ENCODE measurements at places on chromosomes 6 and 20. TPM values are rescaled to one million over a fixed set of nuclear protein-coding genes. Genes with fewer than 3 reads are reported as not detected.
A peak's percentile ranks its signal among the peaks of the same experiment; 100 is the strongest.

GINM1 gene
- 54.2 TPM for total RNA-seq

ELOVL5 gene
- 51.1 TPM for total RNA-seq

TPD52L2 gene
- total RNA-seq, result 119 TPM

PRSS35 gene
- total RNA-seq, result 0.40 TPM

MYH7B gene
- total RNA-seq, result 0.06 TPM

RAD21L1 gene
- 0.19 TPM for total RNA-seq

TTK gene
- total RNA-seq, result 69.5 TPM

TGM3 gene
- not detected for total RNA-seq

STX16 gene
- 21.5 TPM for total RNA-seq

UBE2J1 gene
- total RNA-seq, result 26.7 TPM

VNN1 gene
- 4.2 TPM for total RNA-seq

ISM1 gene
- total RNA-seq, result 0.11 TPM

CENPB gene
- 163 TPM for total RNA-seq

LAMP5 gene
- 1.0 TPM for total RNA-seq

GRCh38 chr6:132790450-132790849 lies 8.0 kb downstream of the SLC18B1 start:
- DNase-seq, result no peak

DNA sequence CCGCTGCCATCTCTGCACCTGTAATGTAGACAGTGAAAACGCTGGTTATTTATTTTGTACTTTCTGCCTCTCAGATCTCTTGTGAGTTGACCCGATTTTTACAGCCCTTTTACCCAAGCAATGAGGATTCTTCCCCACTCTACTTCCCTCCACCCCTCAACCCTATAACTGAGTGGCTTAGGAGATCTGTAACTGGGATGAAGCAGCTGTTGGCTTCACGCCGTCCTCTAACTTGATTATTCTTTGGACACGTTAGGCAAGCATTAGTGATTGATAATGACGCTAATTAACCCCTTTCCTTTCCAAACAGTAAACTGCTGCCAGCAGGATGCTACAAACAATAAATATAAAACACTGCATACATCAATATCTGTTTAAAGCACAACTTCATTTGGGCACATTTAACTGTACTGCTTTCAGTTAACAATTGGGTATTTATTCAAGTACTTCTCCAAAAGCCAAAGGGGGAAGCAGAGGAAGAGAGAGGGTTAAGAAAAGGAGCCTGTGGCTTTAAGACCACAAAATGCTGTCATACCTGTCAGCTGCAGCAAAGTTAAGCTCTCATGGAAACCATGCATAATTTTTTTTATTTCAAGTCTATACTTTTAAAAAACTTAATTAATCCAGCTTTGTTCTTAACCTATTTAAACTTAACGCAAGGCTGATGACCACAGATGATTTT lies 21.2 kb downstream of the TFAP2A start:
- no peak for DNase-seq

DNA sequence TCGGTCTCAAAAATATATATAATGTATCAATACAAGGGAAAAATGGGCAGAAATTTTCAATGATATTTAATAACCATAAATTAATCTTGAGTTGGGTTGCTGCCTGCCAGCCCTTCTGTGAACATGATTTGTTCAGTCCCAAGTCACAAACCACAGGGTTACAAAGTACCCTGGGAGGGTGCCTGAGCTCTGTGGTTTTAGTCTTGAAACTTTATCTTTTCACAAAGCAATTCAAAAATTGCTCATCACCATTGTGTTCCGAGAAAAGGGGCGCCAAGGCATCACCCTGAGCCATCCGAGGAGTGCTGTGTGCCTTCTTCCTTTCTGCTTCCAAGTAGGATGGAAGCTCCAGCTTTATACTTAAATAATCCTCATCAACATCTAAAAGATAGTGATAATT lies 141.6 kb upstream of the AKAP12 start:
- DNase-seq, result peak; percentile 72

DNA sequence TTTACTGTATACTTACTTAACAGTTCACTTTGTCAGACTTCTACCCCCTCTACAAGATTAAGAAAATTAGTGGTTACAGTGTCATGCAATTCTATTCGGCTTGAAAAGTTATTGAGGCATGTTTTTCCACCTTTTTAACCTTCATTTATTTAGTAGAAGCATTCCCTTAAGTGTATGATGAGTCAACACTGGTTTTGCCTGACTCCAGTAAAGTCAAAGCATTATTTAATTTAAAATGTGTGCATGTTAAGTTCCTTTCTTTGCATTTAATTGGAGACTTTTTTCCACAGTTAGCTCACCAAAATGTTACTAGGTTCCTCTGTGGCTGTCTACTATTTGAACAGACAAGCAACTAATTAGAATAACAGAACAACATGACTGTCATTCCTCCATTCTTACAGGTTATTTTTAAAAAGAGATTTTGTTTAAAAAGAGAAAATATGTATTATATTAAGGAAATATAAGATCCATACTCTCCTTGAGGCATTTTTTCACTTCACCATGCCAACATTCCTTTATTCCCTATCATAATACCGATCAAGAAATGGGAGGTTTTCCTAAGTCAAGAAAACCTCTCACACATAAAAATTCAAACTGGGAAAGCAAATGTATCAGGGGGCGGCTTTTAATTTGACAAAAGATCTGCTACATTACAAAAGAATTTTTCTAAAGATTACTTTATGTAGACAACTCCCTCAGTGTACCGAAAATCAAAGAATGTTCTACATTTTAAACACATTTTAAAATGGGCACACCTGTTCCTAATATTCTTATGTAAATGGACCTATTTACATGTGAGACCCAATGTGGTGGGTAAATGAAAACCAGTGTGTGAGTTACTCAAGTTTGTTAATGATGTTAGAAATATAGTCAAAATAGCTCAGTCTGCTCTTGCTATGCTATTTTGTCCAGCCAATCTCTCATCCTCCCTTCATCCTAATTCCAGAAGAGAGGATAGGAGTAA lies 361.2 kb downstream of the UTRN start:
- no peak for DNase-seq

- DNase-seq, result peak; percentile 31
These were observed 15.7 kb downstream of the SASH1 start for GRCh38 chr6:148358196-148358785.

DNA sequence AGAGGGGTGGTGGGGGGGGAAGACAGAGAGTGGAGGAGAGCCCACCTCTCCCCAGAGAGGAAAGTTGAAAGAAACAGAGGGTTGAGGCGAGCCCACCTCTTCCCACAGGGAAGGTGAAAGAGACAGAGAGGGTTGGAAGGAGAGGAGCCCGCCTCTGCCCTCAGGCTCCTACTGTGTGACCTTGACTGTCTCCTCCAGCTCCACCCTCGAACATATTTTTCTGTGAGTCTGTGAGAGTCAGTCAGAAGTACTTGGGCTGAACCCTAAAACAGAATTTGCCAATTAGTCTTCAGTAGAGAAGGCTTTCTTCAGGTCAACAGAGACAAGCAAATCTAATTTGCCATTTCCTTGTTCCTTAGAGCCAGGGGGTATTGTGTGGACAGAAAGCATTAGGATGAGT lies 153.7 kb upstream of the SNX9 start:
- no peak for DNase-seq

- no peak for DNase-seq
These were observed 370.2 kb upstream of the SASH1 start for GRCh38 chr6:147972448-147972847.

DNA sequence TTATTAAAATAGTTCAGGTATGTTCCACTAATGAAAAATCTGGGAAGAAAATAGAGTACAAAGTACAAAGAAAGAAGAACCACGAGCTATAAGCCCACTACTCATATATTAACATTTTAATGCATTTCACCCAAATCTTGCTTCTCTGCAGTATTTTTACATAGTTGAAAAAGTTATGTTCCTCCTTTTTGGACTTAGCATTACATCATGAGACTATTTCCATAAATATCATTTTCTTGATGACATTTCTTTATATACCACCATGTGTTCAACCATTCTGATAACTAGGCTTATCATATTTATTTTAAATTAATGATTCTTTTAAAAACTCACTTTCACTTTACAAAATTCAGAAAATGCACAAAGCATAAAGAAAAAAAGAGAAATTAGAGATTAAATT lies 3.0 kb downstream of the IPCEF1 start:
- no peak for DNase-seq

GRCh38 chr20:38620441-38620840 lies 18.8 kb downstream of the ARHGAP40 start:
- DNase-seq, result no peak

DNA sequence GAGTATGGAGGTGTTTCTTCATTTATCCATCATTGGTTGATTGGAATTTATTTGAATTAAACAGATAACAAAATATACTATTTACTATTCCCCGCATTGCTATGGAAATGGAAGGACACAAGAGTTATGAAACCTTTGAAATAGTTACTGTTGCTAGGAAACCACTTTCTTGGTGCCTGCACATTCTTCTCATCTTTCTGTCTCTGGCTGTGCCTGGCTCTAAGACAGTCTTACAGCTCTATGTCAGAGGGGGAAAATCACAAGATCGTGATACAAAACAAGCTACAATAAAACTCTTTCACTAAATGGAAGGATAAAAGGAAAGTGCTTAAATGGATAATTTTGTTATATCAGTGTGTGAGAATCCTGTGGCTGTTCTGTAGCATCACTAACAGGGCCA lies 453.0 kb downstream of the LMBRD1 start:
- no peak for DNase-seq

- DNase-seq, result peak; percentile 37
These were observed 258.5 kb downstream of the KHDC1L start for GRCh38 chr6:72966628-72967280.

DNA sequence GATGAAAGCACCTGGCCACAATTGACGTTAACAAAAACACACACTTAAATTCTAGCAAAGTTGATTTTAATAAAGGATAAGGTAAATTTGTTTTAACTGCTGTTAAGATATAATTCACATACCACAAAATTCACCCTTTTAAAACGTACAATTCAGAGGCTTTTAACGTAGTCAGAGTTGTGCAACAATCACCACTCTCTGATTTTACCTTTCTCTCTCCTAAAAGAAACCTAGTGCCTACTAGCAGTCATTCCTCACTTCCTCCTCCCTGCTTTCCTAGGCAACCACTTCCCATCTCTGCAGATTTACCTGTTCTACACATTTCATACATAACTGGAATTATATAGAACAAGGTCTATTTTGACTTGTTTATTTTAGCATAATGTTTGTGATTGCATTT lies 58.9 kb downstream of the PTPRK start:
- no peak for DNase-seq

DNA sequence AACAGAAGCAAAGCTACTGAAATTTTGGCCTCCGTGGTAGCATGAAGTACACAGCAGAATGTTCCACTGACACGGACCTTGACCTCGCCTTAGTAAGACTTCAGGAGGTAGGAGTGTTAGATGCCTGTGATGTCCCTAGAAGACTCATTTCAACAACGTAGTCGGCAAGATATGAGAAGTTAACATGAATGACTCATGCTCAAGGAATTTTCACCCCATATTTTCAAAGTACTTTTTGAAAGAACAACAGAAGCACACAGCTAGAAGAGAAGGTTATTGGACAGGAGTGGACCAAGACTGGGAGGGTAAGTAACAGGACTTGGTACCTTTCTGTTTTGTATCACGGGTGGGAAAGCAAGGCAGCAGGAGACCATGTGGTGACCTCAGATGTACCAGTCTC lies 78.0 kb downstream of the DZANK1 start:
- DNase-seq, result peak; percentile 81

DNA sequence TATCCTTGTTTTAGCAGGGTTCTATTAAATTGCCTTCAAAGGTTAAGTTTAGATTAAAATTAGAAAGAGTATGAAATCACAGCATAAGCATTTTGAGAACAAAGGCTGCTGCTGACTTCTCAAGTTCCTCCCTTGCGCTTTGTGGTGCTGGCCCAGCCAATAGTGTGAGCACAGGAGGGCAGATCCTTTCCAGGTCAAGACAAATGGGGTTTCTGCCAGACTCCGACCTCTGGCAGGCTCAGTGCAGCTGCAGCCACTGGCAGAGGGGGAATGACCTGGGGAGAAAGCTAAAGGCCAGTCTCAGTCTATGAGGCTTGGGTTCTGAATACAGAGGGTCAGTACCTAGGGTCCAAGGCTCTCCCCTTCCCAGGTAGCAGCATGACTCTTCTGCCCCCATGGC lies 27.0 kb downstream of the CLIC5 start:
- DNase-seq, result no peak

DNA sequence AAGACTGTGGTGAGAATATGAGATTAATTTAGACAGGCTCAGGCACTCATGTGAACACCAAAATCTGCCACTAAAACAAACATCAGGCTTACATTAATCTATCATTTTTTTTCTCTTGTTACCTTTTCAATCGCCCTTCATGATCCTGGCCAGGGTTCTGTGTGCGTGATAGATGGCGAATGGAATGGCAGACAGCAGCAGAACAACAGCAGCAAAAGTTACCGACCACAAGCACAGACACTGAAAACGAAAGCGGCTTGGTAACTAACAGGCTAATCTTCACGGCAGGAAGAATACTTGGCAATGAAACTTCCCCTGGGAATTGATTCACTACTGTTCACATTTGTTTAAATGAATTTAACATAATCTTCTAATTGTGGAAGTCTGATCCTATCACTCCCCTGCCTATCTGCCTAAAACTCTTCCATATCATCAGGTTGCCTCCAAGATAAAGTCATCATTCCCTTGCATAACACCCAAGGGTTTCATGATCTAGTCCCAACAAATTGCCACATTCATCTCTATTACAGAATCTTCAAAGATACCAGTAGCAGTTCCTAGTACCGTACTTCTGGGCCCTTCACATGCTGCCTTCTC lies 28.7 kb downstream of the PTPRK start:
- DNase-seq, result peak; percentile 81

DNA sequence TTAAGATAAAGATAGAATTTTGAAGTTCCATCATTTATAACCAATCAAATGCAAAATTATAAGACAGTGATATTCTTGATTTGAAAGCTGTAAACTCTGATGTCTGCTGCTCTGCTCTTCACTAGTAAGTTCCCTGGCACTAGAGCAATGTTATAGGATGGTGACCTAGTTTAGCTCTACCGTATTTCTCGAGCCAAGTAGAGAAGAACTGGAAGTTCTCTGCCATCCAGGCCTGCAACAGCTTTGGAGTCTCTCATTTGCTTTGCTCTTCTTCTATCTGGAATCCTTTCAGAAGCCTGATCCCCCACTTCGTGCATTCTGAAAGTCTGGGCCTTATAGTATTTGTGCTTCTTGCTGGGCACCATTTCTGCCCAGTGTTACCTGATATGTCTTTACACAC lies 100.3 kb downstream of the PLCB1 start:
- no peak for DNase-seq
